ENCODE measurements at places on chromosomes 3 and 15. TPM values are rescaled to one million over a fixed set of nuclear protein-coding genes. Genes with fewer than 3 reads are reported as not detected.

GRCh38 chr15:101033801-101034200, 114.6 kb downstream of the LRRK1 start:
- DNase-seq: no peak

The PPP1R14D gene
- not detected for total RNA-seq

The SLC2A2 gene
- total RNA-seq: not detected

The ERICH6 gene
- not detected for total RNA-seq

DNA sequence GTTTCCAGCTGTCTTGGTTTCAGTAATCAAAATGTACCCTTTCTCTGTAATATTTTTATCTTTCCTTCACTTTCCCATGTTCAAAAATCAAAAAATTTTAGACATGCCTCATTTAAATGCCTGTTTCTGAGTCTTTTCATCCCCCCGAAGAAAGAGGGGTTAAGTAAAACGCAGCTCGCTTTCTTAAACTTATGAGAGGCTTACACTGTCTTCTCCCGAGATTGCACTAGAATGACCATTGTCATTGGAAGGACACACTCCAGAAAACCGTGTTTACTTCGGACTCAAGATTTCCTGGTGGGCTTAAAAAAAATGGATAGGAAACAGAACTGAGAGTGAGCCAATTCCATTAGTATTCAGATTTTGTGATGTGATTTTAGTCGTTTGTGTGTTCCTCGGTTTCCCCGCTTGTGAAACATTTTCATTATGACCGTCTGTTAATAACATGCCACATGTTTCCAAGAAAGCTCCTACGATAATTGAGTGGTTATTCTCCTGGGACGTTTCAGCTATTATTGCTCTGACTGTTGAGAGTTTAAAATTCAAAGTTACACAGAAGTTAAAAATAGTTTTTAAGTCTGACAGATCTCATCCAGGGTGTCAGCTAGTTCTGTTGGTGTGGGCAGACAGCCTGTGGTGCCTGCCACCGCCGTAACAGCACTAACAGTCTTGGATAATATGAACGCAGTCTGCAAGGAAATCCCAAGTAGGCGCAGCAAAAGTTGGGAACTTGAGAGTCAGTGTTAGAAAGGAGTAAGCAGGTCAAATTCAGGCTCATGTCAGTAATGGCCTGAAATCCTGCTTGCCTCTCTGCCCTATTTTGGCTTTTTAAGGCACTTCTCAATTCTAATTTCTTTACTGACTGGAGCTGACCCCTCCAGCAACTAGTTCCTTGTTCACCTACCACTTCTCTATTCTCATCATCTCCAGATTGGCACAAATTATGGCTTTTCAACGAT, 1.5 kb downstream of the CRYBG3 start:
- no peak for DNase-seq

GRCh38 chr3:118705487-118706219, 329.0 kb downstream of the IGSF11 start:
- DNase-seq: no peak

GRCh38 chr3:135802171-135802570, 163.4 kb upstream of the PPP2R3A start:
- no peak for DNase-seq

DNA sequence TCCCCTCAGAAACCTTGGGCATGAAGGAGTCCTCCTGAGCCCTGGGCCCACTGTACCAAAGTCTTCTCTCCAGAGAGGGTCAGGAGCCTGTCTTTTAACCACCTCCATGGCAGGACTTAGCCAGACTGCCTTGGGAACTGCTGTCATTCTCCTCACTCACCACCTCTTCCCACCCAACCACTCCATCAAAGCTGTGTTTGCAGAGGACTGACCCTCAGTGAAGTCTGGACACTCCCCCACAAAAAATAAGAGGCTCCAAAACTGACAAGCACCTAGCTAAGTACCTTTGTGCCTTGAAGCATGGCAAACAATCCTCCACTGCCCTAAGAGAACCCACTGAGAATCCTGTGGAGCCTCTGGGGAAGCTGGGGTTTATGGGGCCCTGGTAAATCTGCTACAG, 2.3 kb upstream of the SCAP start:
- DNase-seq: no peak

DNA sequence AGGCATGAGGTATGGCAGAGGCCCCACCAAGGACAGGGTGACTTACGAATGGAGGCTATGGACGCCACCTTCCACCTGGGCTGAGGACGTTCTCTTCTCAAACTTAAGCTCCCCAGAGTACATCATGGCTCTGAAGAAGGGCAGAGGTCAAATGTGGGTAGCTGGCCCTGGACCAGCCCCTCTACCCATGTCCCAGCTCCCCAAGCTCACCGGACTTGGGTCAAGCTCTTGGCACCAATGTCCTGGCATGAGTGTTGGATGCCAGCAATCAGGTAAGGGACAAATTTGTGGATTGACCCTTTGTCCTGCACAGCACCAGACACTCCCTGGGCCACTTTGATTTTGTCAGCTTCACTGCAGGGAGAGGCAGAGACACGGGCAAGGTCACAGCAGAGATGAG, 2.5 kb downstream of the NDUFAF3 start:
- no peak for DNase-seq

GRCh38 chr3:140505213-140505612, 172.7 kb upstream of the TRIM42 start:
- no peak for DNase-seq

The CCR8 gene
- total RNA-seq: not detected

The C3orf52 gene
- total RNA-seq: 11.2 TPM

The ARPP21 gene
- 1.1 TPM for total RNA-seq

GRCh38 chr3:156033428-156033827, 87.0 kb upstream of the KCNAB1 start:
- DNase-seq: no peak

Data from OCI-LY7 (cell line).